ENCODE measurements at places on chromosomes 4 and X.

DNA sequence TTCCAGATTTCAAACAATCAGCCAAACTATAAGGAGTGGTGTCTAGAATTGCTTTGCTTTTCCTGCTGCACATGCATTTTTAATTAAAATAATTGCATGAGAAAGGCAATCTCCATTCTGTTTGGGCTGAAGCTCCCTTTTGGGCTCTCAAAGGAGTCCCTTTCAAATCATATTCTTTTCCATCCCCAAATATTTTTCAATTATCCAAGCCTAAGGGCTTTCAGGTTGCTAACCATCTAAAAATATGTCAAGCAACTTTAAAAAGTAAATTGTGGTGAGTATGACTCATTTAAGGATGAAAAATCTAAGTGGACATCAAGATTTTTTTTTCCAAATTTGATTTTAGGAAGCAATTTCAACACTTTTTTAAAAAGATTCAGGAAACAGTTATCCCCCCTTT lies 28.4 kb downstream of the PIR start:
- DNase-seq, result peak; percentile 20

GRCh38 chrX:10126834-10127233 lies 29.9 kb upstream of the CLCN4 start:
- DNase-seq, result no peak

DNA sequence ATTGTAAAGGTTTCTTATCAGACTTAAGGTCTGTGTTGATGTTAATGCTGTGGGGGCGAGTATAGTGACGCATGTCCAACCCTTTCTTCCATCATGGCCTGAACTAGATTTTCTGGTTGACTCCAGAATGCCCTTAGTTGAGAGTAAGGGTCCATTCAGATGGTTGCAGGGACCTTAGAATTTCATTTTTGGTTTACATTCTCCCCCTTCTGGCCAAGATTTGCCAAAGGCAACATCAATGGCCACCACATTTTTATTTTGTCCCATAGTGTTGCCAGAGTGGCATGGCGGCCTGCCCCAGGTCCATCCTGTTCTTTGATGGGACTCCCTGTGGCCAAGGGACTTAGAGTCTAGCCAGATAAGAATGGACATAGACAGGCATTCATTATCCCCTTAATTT lies 368.5 kb downstream of the GPM6A start:
- DNase-seq, result no peak

GRCh38 chrX:150536455-150537116 lies 31.8 kb upstream of the MTM1 start:
- no peak for DNase-seq

DNA sequence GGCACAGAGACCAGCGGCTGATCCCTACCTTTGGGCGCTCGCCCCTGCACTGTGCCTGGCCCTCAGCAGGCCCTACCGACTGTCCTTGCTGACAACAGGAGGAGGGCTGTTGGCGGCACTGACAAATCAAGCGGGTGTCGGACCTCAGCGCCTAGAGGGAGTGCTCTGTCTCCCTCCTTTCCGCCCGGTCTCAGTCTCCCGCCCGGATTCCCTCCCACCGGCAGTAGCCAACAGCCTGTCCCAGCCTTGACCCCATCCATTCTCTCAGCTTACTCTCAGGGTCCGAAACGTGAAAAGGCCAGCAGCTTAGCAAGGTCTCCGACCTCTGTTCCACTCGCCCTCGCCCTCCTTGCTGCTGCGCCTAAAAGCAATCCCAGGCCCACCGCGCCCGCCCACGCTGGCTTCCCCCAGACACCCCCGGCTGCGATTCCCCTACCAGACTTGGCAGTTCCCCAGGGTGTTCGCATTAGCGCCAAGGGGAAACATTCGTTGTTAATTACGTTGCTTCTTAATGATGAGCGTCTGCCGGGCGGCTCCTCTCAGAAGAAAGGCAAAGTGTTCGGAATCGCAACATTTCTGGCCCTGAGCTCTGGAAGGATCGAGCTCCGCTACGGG lies 96.2 kb downstream of the SOWAHB start:
- DNase-seq, result peak; percentile 34

DNA sequence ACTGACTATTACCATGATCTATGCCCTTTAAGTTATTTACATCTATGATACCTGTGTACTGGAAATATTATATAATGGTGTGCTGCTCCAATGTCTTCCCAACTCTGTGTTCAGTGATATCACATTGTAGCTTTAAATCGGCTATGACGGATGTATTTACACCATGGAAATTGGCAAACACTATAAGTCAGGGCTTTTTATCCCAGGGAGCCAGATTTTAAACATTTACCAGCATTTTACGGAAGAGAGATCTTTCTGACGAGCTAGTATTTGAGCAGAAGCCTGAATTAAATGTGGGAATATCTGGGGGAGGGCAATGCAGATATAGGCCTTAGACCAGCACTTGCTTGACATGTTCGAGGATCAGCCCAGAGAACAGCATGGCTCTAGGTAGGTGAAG lies 7.7 kb upstream of the PGM2 start:
- no peak for DNase-seq

GRCh38 chr4:153748378-153748777 lies 11.4 kb downstream of the RNF175 start:
- peak; percentile 67 for DNase-seq
